ENCODE measurements at places on chromosomes 6 and 20.
A peak's percentile ranks its signal among the peaks of the same experiment; 100 is the strongest.

GRCh38 chr6:15299430-15300131 is 53.7 kb downstream of the JARID2 start:
- no peak for DNase-seq

DNA sequence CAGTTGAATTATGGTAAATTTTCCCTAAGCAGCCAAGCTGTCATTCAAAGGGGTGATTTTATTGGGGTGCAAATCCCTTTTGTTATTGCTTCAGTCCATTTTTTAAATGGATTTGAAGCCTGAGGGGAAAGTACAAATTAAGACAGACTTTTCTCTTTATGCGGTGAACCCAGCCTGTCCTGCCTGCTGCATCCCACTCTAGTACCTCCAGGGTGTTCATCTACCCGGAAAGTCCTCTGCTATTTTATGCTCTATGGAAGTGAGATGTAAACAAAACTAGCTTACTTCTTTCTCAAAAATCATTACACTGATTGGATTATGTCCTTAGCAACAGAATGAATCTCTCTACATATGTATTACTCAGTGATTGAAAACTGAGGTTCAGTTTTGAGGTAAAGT is 1088.9 kb upstream of the CITED2 start:
- no peak for DNase-seq

DNA sequence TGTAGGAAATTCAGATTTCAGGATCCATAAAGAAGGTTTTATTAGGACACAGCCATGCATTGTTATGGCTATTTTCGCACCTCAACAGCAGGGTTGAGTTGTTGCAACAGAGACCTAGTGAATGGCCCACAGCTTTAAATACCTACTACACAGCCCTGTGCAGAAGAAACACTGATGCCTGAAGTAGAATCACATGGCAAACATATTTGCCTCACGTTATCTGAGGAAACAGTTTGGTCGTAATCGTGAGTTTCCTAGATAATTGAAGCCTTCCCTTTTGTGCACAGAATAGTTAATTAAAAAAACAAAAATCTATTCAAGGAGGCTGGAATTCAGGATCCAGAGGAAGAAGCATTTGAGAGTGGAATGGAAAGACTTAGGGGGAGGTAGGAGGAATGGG is 55.1 kb downstream of the GCNT2 start:
- no peak for DNase-seq

- DNase-seq: no peak
Observed at GRCh38 chr6:157325069-157325805, 1.9 kb upstream of the TMEM242 start.

GRCh38 chr6:148307405-148307804 is 35.2 kb upstream of the SASH1 start:
- DNase-seq: no peak

DNA sequence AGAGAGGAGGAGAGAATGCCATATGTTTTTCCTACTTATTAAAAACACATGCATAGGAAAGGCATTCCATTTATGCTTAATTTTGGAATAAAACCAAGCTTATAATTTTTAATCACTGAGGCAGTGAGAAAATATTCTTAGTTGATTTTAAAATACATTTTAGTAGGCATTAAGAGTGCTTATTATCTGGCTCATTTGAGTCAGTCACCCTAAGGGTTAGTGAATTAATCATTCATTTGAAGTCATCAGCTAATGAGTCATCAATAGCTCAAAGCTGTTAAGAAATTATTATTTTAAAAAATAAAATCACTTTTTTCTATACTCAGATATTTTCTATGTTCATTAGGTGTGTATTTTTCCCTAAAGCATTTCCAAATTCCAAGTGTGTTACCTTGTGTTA is 81.6 kb downstream of the TMEM200A start:
- DNase-seq: no peak

DNA sequence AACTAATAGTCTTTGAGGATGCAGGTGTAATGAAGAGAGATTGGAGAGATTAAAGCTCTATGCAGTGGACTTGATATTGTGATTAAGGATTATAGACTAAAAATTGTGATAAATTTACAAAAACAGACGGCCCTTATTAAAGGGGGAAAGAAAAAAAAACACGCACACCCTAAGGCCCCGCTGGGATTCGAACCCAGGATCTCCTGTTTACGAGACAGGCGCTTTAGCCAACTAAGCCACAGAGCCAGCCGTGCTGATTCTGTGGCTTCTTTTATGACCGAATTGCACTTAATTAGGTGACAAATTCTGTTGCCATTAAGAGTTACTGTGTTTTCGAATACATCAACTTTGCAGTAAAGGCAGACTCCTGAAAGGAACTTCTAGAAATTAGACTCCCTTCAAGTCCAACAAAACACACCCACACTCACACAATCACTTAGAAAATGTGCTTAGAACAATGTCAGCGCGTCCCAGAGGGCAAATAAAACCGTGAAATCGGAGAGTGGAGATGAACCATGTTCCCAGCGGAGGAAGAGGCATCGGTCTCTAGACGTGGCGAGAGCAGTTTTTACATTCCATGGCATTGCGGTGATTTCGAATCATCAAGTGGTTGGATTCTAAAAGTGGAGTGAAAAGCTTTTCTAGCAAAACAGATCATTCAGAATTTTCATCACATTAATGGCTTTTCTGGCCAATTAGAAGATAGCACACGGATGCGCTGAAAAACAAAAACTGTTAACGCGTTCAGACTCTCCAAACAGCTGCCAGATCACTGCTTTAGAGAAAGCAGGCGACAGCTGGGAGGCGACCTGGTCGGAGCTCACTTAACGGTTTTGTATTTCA is 122.6 kb downstream of the GPX5 start:
- DNase-seq: no peak

GRCh38 chr6:64049736-64050135 is 414.1 kb downstream of the PHF3 start:
- no peak for DNase-seq

- no peak for DNase-seq
Observed at GRCh38 chr20:57883761-57884160, 173.9 kb upstream of the PMEPA1 start.

- no peak for DNase-seq
Observed at GRCh38 chr6:43829470-43829869, 59.5 kb downstream of the VEGFA start.

GRCh38 chr20:621125-621756 is 11.1 kb upstream of the TCF15 start:
- DNase-seq: no peak

GRCh38 chr6:129671442-129672340 is 38.3 kb downstream of the ARHGAP18 start:
- peak; percentile 9 for DNase-seq
